ENCODE measurements at places on chromosomes 7 and 10.

GRCh38 chr7:129835569-129835968 is 117.2 kb downstream of the UBE2H start:
- DNase-seq, result no peak

- DNase-seq, result no peak
Measured at GRCh38 chr10:62594093-62594520, 210.4 kb upstream of the ADO start.

DNA sequence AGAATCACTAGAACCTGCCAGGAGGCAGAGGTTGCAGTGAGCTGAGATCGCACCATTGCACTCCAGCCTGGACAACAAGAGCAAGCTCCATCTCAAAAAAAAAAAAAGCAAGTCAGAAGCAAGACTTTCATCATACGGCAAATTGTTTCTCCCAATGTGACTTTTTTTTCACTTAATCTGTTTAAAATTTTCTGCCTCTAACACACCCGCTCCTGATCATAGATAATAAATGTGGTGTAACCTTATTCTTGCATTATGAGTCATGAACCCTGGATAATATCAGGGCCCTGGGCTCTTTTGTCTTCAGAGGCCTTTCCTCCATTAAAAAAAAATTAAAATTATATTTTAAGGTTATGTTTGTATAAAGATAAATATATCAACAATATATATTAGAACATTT is 111.4 kb upstream of the JCAD start:
- DNase-seq, result no peak

GRCh38 chr7:139773371-139773770 is 4.4 kb downstream of the HIPK2 start:
- DNase-seq, result no peak

DNA sequence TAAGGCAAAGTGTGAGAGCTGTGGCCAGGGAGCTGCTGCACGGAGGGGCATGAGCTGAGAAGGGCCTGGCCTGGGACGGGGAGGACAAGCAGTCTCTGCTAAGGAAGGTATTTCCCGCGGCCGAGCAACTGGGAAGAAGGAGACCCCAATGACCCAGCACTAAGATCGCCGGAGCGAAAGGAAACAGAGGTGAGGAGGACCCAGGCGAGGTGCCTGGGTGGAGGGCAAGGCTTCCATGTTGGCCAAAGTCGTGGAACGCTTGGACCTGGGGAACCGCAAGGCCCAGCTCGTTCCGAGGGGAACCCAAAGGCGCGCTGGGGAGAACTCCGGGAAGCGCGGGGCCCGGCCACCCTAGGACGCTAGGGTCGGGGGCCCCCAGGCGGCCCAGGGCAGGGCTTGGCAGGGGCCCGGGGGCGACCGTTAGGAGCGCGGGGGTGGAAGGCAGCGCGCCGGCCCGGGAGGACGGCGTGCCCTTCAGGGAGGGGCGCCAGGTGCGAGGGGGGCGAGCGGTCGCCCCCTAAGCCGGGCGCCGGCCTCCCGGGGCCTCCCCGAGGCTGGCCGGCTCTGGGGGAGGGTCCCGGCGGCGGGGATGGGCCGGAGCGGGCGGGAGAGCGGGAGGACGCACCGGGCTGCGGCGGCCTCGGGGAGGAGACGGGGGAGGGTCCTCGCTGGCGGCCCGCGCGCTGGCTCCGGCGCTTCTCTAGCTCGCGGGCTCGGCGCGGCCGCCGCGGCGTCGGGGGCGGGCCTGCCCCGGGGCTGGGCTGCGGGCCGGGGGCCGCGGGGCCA is 545 bp downstream of the GIGYF1 start:
- DNase-seq, result no peak

- DNase-seq, result no peak
Measured at GRCh38 chr7:36852017-36852416, 127.7 kb upstream of the AOAH start.

- DNase-seq, result no peak
Measured at GRCh38 chr10:123136221-123136805, 543 bp downstream of the HMX3 start.

GRCh38 chr7:141276031-141276430 is 202.2 kb downstream of the TMEM178B start:
- DNase-seq, result no peak

GRCh38 chr7:101975046-101975445 is 157.6 kb downstream of the CUX1 start:
- DNase-seq, result no peak

GRCh38 chr7:72343991-72344390 is 68.1 kb downstream of the CALN1 start:
- DNase-seq, result no peak

Data from D721Med (cell line).